ENCODE measurements at places on chromosomes 1 and 21.
A peak's percentile ranks its signal among the peaks of the same experiment; 100 is the strongest.

- DNase-seq = no peak
Observed at GRCh38 chr1:233514946-233515391, 98.9 kb upstream of the KCNK1 start.

DNA sequence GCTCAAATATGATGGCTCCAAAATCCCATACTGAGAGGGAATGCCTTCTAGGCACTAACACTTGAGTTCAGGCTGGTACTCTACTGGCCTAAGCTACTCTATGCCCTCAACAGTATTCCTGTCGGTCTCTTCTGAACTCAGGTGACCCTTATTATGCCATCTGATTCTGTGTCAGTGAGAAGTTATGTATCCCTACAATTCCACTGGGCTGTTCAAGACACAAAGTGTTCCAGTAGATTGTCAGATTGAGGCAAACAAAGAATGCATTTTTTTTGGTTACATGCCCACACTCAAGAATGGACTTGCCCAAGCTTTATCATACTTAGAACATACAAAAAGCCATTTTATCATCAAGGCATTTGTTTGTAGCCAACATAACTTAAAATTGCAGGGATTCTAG, 553.8 kb upstream of the PRMT6 start:
- DNase-seq = no peak

GRCh38 chr1:95003433-95003738, 69.4 kb downstream of the ALG14 start:
- DNase-seq = no peak

DNA sequence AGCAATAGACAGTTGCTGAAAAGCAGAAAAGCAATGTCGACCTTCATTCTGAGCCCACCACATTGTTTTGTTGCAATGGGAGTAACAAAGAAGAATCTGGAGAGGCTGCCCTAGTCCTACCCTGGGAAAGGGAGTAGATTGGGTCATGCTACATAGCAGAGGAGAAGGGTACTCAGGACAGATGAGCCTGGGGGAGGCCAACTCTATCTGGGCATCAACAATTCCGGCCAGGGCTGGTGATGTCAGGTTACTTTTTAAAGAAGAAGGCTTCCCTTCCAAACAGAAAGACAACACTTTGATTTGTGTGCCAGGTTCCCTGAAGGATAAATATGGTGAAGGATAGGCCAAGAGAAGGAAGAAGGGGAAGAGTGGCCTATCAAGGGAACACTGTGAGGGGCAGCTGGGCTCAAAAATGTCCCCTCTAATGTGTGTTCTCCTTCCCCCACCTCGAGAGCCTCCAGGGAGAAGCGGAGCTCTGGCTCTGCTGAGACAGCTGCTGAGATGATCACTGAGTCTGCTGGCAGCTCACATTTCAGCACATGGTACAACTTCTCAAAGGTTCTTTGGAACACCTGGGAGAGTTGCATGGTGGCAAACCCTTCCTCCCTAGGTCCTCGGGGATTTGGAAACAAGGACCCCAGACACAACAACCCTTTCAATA, 3.2 kb upstream of the ADIPOR1 start:
- DNase-seq = no peak

GRCh38 chr1:175220853-175221556, 28.4 kb upstream of the KIAA0040 start:
- DNase-seq = no peak

DNA sequence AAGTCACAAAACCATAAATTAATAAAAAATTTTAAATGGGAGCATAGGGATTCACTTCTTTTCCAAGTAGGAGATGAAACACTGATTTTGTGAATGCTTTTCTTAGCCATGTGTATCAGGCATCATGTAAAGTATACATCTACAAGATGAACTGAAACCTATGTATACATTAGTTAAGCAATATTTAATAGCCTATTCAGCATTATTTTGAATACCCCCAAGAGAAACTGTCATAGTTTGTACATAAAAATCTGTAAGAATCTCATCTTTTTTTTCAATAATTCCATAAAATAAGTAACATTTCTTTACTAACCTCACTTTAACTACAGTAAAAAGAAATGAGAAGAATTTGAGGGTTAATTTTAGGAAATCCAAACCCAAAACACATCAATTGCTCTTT, 348.0 kb downstream of the KCNT2 start:
- DNase-seq = no peak

- no peak for DNase-seq
Observed at GRCh38 chr1:37274486-37274885, 199.9 kb upstream of the ZC3H12A start.

GRCh38 chr21:17818186-17819113, 706 bp downstream of the C21orf91 start:
- no peak for DNase-seq

GRCh38 chr1:165858967-165859845, 31.8 kb downstream of the UCK2 start:
- no peak for DNase-seq

- no peak for DNase-seq
Observed at GRCh38 chr1:48127735-48128685, 94.5 kb upstream of the SLC5A9 start.

DNA sequence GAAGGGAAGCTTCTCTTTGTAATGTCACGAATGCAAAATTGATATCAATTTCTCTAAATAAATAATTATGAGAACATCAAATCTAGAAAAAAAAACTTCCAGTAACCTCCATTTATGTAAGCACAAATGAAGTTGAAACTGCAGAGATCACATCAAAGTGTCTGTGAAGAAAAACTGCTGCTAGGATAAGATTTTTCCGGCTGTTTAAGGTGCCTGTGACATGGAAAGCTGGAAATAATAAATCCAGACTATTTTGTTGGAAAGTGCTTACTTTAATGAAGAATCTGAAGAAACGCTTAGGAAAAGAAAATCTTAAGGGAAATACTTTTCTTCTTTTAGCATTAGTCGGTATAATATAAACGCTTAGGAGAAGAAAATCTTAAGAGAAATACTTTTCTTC, 57.0 kb downstream of the CHRM3 start:
- no peak for DNase-seq

GRCh38 chr21:23445307-23445706, 2162.0 kb downstream of the MRPL39 start:
- DNase-seq = no peak

DNA sequence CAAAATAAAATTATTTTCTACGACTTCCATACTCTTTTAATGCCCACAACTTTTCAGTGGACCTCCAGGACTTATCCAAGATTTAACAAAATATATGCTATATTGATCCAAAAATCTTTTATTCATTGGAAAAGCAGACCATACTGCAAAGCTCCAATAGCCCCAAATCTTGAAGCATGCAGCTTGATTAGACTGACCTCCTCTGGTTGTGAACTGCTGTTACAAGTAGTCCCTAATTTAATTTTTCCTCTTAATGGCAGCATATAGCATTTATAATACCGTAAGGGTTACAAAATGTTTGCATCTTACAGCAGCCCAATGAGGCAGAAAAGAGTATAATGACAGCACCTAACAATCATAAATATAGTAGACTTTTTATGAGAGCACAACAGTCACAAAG, 49.8 kb downstream of the TPR start:
- no peak for DNase-seq

DNA sequence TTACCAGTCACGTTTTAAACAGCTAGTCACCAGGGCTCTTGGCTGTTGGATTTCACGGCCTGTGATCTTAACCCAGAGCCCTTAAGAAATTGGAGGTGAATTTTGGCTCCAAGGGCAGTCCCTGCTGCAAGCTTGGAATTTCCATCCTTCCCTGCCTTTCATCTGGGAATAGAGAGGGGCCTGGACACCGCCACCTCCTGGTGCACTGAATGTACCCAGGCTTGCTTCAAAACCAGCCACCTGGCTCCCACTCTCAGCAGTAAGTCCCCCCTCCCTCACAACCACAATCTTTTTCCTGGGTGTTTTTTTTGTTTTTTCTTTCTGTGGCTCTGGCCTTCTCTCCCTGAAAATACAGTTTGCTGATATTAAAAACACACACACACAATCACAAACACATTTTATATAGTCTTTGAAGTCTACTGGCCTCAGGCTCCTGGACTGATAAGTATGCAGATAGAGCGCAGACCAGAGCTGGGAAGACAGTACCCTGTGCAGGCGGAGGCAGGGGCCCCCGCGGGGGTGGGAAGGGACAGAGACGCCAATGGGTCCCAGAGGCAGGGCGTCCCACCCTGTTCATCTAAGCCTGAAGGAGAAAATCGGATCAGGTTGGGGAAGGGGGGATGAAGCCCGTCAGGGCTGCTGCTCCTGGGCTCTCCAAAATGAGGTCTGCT, 65.8 kb upstream of the IGSF21 start:
- no peak for DNase-seq

GRCh38 chr1:17653728-17654351, 101.3 kb upstream of the ACTL8 start:
- peak; percentile 56 for DNase-seq

DNA sequence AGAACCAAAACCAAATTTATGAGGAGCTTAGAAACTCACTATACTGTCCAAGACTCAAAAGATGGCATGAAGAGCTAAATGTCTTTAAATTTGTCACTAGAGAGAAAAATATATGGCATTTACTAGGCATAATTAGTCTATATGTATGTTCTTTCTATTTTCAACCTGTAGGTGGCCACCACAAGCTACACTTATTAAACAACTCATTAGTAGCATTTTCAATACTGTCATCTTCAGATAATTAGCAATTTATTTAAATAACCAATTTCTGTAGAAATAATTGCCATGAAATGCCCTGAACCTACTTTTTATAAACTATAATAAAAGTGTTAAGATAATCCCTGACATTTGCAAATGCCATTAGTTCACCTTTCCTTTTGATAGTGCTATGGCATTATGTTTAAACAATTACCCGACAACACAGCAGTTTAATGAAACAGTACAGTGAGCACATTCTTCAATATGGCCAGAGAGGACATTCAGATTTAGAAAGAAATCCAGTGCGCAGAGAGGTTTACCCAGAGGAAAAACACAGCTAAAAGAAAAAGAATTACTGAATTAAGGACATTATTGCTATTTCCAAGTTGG, 522.5 kb downstream of the PTBP2 start:
- DNase-seq = no peak

- no peak for DNase-seq
Observed at GRCh38 chr1:169003864-169004516, 102.5 kb upstream of the ATP1B1 start.

- no peak for DNase-seq
Observed at GRCh38 chr1:235468970-235469369, 35.3 kb downstream of the B3GALNT2 start.

GRCh38 chr1:235160383-235160956, 580 bp downstream of the RBM34 start:
- DNase-seq = no peak

DNA sequence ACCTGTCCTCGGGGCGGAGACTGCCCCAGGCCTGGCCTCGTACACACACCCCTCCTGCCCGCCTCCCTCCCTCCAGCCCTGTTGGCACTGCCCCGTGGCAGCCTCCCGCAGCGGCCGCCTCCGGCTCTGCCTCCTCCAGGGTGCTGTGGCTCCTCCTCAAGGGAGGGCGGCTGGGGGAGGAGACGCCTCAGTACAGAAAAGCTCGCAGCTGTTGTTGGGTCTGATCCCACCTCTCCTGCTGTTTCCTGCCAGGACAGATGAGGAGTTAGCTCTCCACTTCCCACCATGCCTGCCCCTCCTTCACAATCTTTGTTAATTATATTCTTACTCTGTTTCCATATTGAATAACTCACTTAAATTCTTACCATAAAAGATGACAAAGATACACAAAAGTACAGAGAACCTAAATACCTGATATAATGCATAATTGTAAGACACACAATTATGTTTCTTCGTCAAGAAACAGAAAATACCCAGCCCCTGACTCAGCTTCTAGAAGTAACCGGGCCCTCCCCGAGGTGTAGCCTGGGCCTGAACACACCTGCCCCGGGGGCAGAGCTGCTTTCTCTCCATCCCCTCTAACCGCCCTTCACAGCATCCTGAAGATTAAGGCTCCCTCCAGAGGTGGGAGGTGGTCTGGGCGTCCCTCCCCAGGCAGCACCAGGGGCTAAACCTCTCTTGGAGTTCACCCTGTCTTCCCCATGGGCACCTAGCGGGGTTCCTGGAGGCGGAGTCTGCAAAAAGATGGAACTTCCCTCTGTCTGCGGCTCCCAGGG, 30.6 kb upstream of the COL6A1 start:
- no peak for DNase-seq

DNA sequence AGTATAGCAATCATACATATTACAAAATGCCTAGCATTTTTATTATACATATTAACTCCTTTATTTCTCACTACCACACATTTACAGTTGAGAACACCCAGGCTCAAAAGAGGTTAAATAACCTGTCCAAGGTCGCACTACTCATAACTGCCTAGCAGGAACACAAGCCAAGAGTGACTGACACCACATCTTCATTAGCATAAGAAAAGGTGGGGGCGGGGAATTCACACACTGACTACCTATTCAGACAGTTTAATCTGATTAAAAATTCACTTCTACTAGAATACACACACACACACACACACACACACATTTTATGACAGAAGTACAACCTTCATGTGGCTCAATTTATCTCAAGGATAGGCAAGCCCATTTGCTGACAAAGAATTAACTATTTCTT, 77.8 kb upstream of the CACHD1 start:
- no peak for DNase-seq

- DNase-seq = no peak
Observed at GRCh38 chr1:59026472-59026948, 242.7 kb upstream of the JUN start.

DNA sequence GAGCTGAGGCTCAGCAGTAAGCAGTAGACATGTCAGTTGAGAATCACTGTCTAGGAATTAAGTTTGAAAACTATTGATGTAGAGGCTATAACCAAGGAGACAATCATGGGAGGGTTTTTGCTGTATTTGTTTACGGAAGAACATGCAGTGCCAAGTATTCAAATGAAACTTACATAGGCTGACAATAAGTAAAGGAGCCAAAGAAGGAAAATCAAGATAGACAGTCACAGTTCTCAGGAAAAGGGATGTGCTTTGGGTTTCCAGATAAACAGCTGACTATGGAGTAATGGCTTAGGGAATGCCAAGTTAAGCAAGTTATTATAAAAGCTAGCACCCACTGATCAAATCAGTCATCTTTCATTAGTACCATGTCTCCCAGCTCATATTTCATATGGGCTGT, 21.5 kb downstream of the GNG12 start:
- DNase-seq = no peak

GRCh38 chr21:24259241-24259640, 1348.0 kb downstream of the MRPL39 start:
- DNase-seq = no peak
